ENCODE measurements at places on chromosomes 4 and X.

- DNase-seq: no peak
Measured at GRCh38 chr4:113607147-113607720, 154.3 kb downstream of the CAMK2D start.

DNA sequence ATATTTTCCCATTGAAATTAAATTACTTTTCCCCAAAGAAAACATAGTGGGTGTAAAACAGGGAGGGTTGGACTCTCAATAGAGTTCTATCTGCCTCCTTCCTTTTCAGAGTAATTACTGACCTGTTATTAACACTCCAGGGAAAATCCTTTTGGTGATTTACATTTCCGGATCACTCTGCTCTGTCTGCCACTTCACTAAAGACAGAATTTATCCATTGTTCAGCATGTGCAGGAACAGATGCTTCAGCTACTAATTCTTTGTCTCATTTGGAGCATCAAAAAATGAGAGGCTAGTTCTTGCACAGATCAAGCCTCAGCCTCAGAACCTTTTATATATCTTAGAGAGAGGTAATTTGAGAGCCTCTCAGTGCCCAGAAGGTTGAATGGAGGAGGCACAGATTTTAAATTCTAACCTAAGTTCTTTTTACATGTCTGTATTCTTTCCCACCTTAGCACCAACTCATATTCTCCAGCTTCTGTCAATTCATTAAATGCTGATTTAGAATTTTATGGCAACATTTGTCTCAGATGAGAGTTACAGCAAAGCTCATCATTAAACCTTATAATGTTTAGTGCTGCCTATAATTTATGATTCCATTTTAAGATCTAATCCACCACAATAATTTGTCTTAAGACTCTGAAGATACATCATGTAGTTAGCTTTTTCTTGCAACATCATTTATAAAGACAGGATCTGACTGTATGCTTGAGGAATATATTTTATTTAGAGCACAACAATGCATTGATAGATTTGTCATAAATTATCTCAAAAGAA is 1494.4 kb downstream of the STIM2 start:
- no peak for DNase-seq

DNA sequence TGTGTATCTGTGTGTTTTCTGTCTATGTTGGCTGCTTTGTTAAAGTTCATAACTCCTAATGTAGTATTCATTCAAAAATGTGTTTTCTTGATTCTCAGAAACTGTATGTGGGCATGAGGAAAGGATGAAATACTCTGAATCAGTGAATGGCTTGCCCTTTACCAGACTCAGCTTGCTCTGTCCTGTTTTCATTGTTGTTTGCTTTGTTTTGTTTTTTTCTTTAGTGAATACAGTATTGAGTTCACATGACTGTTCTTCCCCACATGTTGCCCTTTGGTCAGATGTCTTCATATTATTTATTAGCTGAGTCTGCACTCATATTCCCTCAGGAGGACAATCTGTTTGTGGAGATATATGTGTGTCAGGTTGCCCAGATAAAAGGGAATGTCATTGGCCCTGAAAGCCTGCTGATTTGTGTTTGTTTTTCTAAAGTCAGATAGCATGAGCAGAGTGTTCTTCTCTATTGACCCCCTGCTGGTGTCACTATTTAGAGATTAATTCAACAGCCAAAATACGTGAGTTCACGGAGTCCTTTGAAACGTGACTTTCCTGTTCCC is 1184.4 kb downstream of the RPA4 start:
- DNase-seq: no peak

GRCh38 chr4:93897559-93897958 is 69.0 kb downstream of the ATOH1 start:
- DNase-seq: no peak

DNA sequence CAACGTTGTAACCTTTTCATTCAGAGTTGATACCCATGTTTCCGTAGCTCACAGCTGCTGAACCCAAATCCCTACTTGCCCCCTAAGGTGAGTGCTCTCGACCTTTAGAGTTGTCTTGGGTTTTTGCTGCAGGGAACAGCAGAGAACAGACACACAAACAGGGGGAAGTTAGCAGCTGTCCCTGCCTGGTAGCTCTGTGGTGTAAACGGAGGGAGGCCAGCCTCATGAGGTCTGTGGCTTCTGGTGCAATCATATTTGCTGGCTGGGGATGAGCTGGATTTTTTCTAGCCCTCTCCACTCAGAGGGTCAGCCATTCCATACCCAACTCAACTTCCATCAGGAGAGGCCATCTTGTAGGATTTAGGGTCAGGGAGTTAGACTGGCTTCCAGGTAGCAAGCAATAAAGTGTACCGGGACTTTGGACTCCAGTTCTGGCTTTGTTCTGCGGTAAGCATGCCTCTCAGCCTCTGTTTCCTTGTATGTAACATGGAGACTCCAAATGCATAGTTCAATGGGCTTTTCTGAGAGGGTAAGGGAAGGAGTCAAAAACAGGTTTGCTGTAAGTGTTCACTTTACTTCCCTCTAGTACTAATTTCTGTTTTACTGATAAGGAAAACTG is 218.9 kb downstream of the MID1IP1 start:
- no peak for DNase-seq

DNA sequence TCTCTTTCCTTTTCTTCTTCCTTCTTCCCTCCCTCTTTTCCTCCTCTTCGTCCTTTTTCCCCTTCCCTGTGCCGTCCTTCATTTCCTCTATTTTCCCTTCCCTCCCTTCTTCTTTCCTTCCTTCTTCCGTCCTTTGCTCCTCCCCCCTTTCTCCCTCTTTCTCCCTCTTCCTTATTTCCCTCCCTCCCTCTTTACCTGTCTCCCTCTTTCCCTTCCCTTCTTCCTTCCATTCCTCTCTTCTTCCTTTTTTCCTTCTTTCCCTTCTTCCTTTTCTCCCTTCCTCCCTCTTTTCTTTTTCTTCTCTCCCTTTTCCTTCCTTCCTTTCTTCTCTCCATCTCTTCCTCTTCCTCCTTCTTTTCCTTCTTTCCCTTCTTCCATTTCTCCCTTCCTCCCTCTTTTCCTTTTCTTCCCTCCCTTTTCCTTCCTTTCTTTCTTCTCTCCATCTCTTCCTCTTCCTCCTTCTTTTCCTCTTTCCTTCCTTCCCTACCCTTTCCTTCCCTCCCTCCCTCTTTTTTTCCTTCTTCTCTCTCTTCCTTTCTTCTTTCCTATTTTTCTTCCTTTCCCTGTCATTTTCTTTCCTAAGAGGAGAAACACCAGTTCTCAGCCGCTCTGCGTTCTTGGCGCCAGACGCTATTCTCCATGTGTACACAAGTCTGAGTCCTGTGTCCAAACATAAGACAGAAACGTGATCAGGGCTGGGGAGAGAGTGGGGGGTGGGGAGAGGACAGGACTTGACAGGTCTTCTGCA is 597.1 kb downstream of the MID1IP1 start:
- no peak for DNase-seq

DNA sequence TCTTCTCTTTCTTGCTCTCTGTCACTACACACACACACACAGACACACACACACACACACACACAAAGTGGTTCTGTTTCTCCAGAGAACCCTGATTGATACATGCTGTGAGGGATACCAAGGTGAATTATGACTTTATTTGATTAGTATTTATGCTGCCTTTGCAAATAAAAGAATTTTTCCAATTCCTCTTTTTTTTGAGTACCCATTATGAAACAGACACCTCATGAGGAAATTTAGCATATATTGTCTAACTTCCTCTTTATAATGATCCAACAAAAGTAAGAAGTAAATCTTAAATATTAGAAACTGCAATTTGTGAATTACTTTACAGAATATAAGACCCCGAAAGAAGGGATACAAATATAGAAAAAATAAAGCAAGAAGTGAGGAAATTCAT is 14.3 kb upstream of the RAB28 start:
- DNase-seq: no peak

- no peak for DNase-seq
Measured at GRCh38 chr4:121449416-121449815, 68.6 kb upstream of the QRFPR start.

DNA sequence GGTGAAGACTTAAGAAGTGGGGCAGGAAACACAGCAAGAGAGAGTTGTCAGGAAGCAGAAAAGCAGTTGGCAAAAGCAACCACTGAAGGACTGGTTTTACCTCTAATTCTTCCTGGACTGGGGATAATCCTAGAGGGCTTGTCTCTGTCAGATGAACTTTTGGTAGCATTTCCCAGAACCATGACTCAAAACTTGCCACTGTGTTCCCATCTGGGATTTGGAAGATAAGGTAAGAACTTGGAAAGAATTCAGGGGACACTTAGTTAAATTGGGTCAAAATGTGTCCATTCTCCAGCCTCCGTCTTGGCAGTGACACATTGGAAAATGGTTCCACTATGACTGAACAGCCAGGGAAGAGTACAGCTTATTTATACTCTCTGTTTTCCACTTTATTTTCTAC is 55.7 kb downstream of the CD38 start:
- DNase-seq: no peak

DNA sequence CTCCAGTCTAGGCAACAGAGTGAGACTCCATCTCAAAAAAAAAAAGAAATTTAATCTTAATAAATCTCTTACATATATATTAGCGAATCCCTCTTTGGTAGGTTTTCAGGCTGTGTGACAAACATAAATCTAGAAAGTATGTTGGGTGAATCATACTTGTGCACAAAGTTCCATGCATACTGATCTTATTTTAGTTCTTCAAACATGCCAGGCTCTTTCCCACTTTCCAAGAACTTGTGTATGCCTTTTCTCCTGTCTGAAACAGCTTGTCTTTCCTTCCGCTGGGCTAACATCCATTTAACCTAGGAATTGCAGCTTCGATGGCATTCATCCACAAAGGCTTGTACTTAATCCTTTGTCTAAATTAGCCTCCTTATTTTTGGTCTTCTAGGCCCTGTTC is 156.6 kb upstream of the CASK start:
- no peak for DNase-seq

GRCh38 chr4:7864685-7865084 is 75.0 kb downstream of the AFAP1 start:
- no peak for DNase-seq

DNA sequence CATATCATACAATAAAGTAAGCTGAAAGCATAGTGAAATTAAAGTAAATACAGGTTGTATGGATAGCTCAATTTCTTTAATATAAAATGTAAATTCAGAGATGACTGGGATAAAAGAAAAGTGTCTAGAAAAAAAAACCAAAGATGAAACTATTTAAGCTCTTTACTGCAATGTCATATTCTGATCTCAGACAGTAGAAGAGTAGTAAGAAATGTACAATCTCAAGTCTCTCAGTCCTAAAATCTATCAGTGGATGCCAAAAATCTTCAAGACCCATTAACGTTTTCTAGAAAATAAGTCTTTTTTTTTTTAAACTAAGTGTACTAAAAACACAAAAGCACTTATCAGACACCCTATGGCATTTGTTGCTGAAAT is 13.8 kb downstream of the MGARP start:
- no peak for DNase-seq

- no peak for DNase-seq
Measured at GRCh38 chr4:155114790-155115189, 93.6 kb upstream of the NPY2R start.

DNA sequence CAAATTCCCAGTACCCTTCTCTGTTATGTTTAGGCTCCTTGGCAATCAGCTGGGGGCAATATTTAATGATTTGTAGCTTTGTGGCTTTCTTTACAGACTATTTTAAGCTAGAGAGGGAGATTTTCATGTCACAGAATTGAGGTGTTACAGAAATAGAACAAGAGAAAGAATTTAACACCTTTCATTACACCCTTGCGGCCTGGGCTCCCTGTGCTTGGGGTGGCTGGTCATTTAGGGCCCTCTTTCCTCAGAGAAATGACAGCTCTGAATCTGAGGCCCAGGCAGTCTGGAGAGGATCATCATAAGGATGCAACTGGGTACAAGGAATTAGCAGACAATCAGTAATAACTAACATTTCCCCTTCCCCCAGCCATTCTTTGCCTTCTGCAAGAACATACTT is 104.5 kb upstream of the INTU start:
- no peak for DNase-seq

GRCh38 chr4:129899849-129900248 is 803.9 kb downstream of the C4orf33 start:
- DNase-seq: no peak

GRCh38 chr4:121696170-121696580 is 605 bp downstream of the ANXA5 start:
- DNase-seq: no peak

- DNase-seq: no peak
Measured at GRCh38 chrX:101957174-101957573, 25.3 kb upstream of the ZMAT1 start.

DNA sequence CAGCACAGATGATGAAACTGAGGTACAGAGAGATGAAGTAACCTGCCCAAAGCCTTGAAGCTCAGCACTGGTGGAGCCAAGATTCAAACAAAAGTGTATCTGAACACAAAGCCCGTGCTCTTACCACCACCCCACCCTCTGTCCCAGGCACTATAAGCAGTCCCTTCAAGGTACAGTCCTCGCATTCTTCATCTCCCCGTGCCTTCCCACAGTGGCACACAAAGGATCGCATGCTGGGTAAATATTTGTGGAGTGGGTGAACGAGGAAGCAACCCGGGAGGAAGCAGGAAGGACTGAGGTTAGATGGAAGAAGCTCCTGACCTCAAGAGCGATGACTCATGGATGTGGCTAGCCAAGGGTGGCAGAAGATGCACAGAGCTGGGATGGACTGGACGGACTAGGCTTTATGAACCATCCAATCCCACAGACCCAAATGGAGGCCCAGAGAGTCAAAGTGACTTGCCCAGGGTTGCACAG is 18.4 kb downstream of the IQSEC2 start:
- DNase-seq: no peak

- no peak for DNase-seq
Measured at GRCh38 chrX:9466124-9466495, 1.3 kb downstream of the TBL1X start.

- DNase-seq: no peak
Measured at GRCh38 chrX:29617725-29618124, 597.6 kb upstream of the MAGEB2 start.

- DNase-seq: no peak
Measured at GRCh38 chrX:30283456-30284200, 25.6 kb downstream of the NR0B1 start.

DNA sequence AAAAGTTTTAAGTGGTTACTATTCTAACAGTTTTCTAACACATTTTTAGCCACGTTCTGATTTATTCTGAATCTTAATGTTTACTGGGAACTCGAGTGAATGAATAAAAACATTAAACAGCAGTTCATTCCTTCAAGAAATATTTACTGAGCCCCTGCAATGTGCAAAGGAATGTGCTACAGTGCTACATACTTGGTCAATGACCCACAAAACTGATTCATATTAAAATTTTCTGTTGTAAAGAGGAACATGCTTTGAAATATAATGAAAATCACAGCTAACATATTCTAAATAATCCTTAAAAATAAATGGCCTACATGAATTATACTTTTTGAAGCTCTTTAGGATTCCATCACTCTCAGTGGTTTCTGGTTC is 78.7 kb downstream of the ARAP2 start:
- no peak for DNase-seq

DNA sequence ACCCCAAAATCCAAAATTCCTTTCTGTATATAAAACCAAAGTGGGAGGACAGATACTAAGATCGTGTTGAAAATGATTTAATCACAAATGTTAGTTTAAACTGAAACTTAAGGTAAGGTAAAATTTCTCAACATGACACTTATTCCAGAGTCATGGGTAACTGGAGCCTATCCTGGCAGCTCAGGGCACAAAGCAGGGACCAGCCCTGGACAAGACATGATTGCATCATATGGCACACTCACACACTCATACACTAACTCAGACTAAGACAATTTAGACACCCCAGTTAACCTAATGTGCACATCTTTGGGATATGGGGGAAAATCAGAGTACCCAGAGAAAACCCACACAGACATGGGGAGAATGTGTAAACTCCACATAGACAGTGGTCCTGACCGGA is 244.1 kb upstream of the TEX13A start:
- no peak for DNase-seq
